ENCODE measurements at places on chromosomes 5 and 9. TPM values are rescaled to one million over a fixed set of nuclear protein-coding genes. Genes with fewer than 3 reads are reported as not detected.

The TGFBR1 gene
- total RNA-seq: 156 TPM

- no peaks in the 10 kb centered on the region for H3K27me3 ChIP-seq
- H3K27ac ChIP-seq: peak overlapping the region; percentile 5
- no peaks in the 10 kb centered on the region for H3K4me1 ChIP-seq
These were observed 7.7 kb downstream of the CA9 start for GRCh38 chr9:35681341-35682002.

- H3K36me3 ChIP-seq: no peaks in the 10 kb centered on the region
- no peaks in the 10 kb centered on the region for H3K4me1 ChIP-seq
- peak; percentile 86 for DNase-seq
- no peaks in the 10 kb centered on the region for H3K27me3 ChIP-seq
These were observed 45.9 kb downstream of the PRRT1B start for GRCh38 chr9:131590907-131591844.

DNA sequence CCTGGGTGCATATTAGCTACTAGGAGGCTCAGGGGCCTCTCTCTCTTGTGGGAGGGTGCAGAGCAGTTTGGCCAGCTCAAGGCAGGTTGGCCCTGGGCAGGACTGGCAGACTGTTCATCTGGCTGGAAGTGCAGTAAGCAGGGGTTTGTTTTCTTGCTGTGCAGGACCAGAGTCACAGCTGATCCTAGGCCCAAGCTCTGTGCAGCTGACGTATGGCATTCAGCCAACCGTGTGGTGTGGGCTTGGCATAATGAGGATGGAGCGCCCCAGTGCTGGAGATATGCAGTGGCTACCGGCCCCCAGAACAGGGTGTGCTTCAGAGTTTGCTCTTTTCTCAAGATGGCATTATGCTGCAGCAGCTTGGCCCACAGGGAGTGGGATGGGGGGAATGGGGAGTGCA is 31.0 kb upstream of the PHF24 start:
- H3K27me3 ChIP-seq: no peaks in the 10 kb centered on the region
- H3K27ac ChIP-seq: no peak overlapping the region
- no peaks in the 10 kb centered on the region for H3K4me1 ChIP-seq
- H3K36me3 ChIP-seq: no peaks in the 10 kb centered on the region

DNA sequence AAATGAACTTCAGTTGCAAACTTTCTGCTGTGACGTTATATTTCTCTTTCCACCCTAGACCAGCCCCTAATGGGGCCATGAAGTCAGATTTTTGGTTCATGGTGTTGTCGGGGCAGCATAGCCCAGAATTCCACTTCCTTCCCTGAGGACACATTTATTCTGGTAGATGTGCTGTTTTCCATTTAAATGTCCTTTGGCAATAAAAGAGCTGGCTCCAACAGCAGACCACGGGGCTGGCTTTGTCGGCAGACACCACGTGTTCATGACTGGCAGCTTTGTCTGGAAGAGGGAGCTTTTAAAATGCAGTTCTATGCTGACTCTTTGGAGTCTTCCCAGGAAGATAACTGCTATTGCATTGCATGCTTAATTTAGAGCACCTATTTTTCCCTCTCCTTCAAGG is 17.6 kb upstream of the LCP2 start:
- H3K27ac ChIP-seq: no peak overlapping the region
- no peaks in the 10 kb centered on the region for H3K27me3 ChIP-seq
- no peaks in the 10 kb centered on the region for H3K36me3 ChIP-seq
- no peak overlapping the region for H3K4me3 ChIP-seq
- DNase-seq: peak; percentile 82

Measured in aorta (tissue), 5 donors.